ENCODE measurements at places on chromosomes 2 and 18. TPM values are rescaled to one million over a fixed set of nuclear protein-coding genes. Genes with fewer than 3 reads are reported as not detected.

- no peak for DNase-seq
These were observed 29.5 kb upstream of the CHN1 start for GRCh38 chr2:175034716-175035115.

DNA sequence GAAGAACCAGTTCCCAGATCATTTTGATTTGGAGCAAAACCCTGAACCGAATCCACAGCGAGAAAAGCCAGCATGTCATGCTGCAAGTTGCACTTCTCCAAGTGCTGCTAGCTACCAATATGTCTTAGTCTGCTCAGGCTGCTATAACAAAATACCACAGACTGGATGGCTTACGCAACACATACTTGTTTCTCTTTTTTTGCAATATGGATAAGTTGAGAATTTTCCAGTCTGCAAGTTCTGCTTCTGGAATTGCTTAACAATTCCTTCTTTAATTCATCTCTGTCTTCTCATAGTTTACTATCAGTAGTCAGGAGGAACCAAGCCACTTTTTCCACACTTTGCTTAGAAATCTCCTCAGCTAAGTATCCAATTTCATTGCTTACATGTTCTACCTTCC, 105.9 kb upstream of the RBBP8 start:
- no peak for DNase-seq

GRCh38 chr2:240585101-240585500, 1.4 kb upstream of the CAPN10 start:
- DNase-seq = no peak

- no peak for DNase-seq
These were observed 172.7 kb downstream of the L3MBTL4 start for GRCh38 chr18:6242004-6242403.

DNA sequence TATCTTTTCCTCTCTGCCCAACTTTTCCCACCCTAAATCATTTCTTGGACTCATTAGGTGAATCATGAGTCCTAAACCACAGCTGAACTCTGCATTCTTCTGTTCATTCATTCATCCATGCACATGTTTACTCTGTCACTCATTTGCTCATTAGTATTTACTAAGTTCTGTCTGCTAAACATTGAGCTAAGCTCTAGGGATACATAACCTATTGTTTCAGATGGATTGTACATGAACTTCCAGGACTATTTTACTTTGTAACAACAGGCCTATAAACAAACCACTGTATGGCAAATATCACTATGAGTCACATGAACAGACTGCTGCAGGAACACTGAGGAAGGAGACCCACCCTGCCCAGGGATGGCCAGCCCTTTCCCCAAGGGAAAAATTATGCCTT, 14.6 kb upstream of the DYNC2LI1 start:
- DNase-seq = no peak

GRCh38 chr2:651951-652373, 25.2 kb downstream of the TMEM18 start:
- DNase-seq = no peak

GRCh38 chr2:151826737-151827157, 1.5 kb downstream of the ARL5A start:
- no peak for DNase-seq

GRCh38 chr2:164252568-164253287, 368.6 kb downstream of the GRB14 start:
- DNase-seq = no peak

DNA sequence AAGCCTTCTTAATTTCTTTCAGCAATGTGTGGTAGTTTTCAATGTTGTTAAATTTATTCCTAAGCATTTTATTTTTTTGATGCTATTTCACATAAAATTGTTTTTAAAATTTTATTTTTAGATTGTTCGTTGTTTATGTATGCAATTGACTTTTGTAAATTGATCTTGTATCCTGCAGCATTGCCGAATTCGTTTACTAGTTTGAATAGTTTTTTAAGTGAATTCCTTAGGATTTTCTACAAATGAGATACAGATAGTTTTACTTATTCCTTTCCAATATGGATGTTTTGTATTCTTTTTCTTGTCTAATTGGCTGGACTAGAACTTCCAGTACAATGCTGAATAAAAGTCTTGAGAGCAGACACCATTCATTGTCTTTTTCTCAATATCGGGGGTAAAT, 55.6 kb downstream of the QPCT start:
- no peak for DNase-seq

GRCh38 chr2:188412190-188412589, 120.5 kb downstream of the GULP1 start:
- no peak for DNase-seq

DNA sequence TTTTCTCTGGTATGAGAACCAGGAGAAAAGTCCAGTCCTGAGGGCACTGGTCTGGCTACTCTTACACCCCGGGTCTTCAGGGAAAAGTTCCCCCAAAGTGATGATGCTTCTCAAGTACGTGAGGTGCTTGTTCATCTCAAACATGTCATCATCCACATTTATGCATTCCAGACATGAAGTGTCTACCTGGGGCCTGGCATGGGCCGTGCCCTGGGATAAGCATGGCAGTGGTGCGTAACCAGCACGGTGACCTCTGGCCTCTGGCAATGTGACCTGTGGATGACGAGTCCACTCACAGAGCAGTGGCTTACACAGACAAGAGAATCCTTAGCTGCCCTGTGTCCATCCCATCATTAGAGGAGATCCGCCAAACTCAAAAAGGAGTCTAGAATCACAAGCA, 74.8 kb upstream of the LGALSL start:
- DNase-seq = no peak

DNA sequence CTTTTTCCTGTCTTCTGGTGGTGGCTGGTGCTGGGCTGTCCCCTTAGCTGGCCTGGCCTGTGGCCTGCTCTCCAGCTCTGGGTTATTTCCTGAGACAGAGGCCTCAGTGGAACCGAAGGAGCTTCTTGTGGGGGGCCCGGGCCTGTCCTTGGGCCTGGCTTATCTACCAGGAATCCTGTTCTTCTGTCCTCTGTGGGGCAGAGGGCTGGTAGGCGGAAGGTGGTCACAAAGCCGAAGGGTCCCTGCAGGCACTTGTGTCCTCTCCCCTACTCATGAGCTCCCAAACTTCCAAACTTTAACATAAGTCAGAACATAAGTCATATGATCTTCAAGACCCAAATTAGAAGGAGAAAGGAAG, 74.6 kb upstream of the MCFD2 start:
- DNase-seq = no peak

DNA sequence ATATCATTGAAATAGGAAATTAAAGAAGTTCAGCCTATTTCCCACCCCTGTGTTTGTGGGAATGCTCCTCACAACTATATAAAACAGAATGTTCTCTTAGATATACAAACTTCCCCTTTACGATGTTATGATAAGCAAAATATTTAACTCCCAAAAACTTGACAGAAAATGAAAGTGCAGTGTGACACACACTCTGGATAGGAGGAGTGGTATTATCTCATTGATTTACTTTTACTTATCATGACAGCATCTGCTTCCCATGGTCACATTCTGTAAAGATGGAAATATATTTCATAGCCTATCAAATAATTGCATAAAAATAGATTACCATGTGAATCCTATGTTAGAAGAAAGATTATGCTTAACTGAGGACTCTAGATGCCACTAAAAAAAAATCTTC, 96.6 kb upstream of the STK17B start:
- no peak for DNase-seq

DNA sequence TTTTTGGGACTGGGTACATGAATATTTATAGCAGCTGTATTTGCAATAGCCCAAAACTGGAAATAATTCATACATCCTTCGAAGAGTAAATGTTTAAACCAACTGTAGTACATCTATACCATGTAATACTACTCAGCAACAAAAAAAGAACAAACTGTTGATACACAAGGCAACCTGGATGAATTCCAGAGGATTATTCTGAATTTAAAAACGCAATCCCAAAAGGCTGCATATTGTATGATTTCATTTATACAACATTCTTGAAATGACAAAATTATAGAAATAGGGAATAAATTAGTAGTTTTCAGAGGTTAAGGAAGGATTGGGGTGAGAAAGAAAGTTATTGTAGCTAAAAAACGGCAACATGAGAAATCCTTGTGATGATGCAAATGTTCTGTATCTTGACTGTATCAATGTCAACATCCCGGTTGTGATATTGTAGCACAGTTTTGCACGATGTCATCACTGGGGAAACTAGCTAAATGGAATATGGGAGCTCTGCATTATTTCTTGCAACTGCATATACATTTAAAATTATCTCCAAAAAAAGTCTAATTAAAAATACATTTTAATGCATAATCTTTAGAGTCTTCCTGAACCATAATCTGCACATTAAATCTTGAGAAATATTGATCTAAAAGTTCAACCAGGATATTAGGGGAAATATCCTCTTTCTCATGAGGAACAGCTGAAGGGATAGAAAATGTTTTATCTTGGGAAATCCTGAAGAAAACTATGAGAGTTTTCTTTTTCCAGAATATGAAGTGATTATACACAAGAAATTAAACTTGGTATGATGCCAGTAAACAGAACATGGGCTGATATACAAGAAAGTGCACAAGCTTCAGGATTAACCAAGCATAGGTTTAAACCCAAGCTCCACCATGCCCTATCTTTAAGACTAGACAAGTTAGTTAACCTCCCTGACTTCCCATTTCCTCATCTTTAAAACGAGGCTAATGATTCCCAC, 21.9 kb downstream of the EVA1A start:
- no peak for DNase-seq

- no peak for DNase-seq
These were observed 110.2 kb upstream of the CDH2 start for GRCh38 chr18:28287146-28287545.

GRCh38 chr2:41877114-41877678, 170.6 kb upstream of the PKDCC start:
- DNase-seq = no peak

IL18R1 gene
- 7.5 TPM for total RNA-seq

LYPD6 gene
- 0.38 TPM for total RNA-seq

ANKRD62 gene
- not detected for total RNA-seq

TMEM169 gene
- total RNA-seq = 1.1 TPM

DNAJC5G gene
- total RNA-seq = not detected

STARD6 gene
- total RNA-seq = 0.09 TPM

G6PC2 gene
- total RNA-seq = not detected

PDK1 gene
- 27.4 TPM for total RNA-seq

PTPRN gene
- 0.14 TPM for total RNA-seq

PLEK gene
- total RNA-seq = 41.3 TPM

Data from thymus (tissue), 14 donors.